A549 (cell line): ENCODE measurements at places on chromosomes 11 and 22.
A peak's percentile ranks its signal among the peaks of the same experiment; 100 is the strongest.

DNA sequence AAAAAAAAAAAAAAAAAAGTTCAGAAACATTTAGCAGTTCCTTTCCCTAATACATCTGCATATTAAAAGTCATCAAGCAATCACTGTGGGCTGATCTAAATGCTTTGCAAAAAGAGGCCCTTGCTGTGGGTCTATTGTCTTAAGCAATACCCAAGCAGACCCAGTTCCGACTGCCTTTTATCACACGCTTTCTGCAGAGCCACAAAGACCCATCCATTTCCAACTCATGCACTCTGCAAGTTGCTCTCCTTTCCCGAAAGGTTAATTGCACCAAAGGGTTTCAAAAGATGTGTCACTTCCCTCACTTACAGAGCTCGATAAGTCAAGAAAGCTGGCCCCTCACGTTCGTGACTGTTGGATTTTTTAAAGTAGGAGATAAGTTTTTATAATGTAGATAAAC is 138.9 kb downstream of the MPPED1 start:
- no peak for DNase-seq

- DNase-seq = no peak
Observed at GRCh38 chr11:112580864-112581263, 320.2 kb upstream of the PLET1 start.

- no peak for DNase-seq
Observed at GRCh38 chr11:70763606-70764005, 365.3 kb downstream of the CTTN start.

- DNase-seq = no peak
Observed at GRCh38 chr11:82791779-82792178, 58.1 kb upstream of the FAM181B start.

GRCh38 chr11:112792070-112792469 is 169.2 kb upstream of the NCAM1 start:
- DNase-seq = no peak

GRCh38 chr11:10931761-10932670 is 74.2 kb upstream of the ZBED5 start:
- DNase-seq = no peak

GRCh38 chr22:16915701-16916100 is 90.5 kb upstream of the XKR3 start:
- DNase-seq = no peak

DNA sequence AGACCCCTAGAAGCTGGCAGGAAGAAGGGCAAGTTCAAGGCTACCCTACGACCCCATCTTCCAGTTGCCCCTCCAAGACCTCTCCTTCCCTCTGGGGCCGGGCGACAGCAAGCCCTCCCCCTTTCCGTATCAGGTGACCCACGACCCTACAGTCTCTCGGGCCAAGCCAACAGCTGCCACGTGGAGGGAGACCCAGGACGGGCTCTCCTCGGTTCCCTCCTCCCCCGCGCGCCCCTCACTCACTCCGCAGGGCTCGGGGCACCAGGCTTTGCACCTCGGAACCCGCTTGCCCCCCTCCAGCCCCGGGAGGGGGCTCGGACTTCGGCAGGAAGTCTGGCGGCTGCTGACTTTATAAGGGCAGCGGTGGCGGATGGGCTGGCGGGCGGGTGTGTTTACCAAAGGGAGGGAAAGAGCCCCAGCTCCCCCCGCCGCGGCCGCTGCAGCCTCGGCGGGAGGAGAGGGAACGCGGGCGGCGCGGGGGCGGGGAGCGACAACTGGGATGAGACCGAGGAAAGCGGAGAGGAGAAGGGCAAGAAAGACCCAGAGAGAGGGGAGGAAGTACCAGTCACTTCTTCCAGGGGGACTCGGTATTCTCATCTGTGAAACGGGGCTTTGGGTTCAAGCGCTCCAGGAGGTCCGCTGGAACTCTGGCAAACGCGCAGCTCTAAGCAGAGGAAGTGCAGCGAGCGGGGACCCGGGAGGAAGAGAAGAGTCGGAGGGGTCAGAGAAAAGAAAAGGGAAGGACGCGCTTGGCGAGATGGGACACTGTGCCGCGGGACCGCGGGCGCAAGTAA is 767 bp downstream of the SLC43A1 start:
- no peak for DNase-seq

DNA sequence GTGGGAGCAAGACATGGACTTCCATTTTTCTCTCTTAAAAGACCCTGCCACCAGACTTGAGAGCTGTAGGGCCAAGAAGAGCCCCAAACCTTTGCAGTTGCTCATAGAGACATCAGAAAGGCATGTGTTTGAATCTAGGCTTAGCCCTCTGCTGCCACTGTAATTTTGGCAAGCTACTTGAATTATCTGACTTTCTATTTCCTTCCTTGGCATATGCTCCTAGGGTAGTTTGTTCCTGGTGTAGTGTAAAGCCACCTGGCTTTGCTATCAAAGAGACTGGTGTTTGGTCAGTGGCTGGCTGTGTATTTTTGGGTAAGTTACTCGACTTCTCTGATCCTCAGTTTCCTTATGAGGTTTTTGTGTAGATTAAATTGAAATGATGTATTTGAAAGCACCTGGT is 252.1 kb upstream of the CCDC90B start:
- no peak for DNase-seq

DNA sequence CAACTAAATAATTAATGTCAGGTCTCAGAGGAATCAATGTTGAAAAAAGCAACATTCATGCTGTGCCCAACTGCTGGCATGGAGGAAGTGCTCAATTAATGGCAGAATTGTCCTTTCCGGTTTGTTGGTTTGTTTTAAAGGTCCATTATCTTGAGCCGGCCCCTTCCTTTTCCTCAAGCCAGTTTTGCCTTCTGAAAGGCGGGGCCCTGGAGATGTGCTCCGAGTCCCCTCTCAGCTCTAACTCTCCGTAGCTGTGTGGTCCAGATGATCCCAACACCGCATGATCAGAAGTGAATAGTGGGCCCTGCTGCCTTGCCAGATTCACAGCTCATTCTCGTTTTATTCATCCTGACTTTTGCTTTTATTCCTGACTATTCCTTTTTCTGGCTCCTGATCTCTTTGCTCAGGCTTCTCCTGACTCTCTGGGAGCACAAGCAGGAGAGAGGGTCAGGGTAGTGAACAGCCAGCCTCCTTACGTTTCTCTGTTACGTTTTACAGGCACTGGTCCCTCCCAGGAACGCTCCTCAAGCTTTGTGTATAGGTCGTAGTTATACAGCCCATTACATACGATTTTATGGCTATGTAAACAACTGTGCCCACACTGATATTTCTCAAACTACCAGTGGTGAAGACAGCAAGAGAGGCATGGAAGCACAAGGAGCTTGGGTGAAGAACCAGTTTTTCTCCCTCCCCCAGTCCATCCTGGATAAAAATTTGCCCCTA is 265.9 kb downstream of the LARGE1 start:
- no peak for DNase-seq

GRCh38 chr11:67290801-67291200 is 1.7 kb downstream of the ANKRD13D start:
- DNase-seq = no peak

DNA sequence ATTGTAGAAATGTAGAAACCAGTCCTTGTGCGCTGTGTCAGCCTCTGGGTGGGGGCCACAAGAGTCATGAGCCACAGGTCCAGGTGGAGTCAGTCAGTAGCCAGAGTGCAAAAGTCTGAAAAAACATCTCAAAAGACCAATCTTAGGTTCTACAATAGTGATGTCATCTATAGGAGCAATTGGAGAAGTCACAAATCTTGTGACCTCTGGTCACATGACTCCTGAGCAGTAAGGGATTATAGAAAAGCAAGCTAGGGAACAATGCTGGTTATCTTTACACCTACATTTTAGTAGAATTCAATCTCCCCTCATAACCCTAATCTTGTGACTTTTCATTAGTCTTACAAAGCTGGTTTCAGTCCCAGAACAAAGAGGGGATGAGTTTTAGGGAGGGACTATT is 82.7 kb downstream of the CCDC83 start:
- no peak for DNase-seq

DNA sequence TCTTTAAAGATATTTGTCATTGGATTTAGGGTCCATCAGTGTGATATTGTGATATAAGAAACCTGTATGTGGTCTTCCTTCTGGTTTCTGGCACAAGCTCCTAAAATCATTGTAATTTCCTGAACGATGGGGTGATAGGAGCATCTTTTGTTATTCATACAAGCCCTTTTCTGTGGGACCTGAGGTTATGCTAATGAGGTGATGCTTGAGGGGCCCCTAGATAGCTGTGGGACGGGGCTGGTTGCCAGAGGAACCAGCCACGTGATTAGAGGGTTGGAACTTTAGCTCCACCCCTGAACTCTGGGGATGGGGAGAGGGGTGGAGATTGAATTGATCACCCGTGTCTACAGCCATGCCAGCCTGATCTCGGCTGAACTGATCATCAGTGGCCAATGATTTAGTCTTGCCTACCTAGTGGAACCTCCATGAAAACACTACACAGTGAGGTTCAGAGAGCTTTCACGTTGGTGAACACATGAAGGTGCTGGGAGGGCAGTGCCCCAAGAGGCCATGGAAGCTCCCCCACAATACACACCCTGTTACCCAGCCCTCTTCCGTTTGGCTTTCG is 62.8 kb downstream of the BCR start:
- no peak for DNase-seq

GRCh38 chr22:29388759-29389090 is 355 bp upstream of the AP1B1 start:
- no peak for DNase-seq

DNA sequence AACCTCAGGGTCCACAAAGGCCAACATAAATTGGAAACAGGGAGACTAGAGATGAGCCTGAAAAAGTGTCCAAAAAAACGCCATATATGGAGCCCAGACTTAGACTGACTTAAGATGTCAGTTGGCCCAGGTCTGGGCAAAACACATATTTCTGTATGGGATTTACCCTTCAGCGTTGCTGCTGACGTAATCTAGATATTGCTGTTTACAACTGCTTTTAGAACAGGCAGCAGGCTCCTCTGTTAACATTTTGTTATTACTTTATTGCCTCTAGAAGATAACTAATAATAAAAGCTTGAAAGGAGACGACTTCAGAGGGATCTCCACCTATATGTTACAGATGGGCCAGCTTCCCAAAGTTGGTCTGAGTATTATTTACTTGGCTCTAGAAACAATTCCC is 8.7 kb downstream of the ME3 start:
- no peak for DNase-seq

DNA sequence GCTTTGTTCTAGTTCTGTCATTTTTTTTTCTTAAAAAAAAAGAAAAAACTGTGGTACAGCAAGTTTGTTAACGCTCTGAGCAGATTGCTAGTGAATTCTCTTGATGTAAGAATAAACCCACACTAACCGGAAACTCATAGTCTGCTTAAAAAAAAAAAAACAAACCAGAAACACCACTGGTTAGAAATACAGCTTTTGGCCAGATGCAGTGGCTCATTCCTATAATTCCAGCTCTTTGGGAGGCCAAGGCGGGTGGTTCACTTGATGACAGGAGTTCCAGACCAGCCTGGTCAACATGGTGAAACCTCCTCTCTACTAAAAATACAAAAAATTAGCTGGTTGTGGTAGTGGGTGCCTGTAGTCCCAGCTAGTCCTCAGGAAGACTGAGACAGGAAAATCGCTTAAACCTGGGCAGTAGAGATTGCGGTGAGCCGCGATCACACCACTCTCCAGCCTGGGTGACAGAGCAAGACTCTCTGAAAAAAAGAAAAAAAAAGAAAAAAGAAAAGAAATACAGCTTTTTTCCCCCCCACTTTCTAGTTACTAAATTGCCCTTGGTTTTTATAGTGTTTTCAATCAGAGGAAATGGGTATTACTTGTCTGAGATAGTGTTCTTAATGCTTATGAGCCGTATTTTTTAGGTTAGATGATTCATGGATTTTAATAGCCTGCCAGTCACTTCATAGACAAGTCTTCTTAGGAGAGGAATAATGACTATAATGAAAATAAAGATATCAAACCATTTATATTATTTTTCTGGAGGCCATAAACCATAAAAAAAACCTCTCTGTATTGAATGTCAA is 222.8 kb downstream of the DDX10 start:
- DNase-seq = no peak

DNA sequence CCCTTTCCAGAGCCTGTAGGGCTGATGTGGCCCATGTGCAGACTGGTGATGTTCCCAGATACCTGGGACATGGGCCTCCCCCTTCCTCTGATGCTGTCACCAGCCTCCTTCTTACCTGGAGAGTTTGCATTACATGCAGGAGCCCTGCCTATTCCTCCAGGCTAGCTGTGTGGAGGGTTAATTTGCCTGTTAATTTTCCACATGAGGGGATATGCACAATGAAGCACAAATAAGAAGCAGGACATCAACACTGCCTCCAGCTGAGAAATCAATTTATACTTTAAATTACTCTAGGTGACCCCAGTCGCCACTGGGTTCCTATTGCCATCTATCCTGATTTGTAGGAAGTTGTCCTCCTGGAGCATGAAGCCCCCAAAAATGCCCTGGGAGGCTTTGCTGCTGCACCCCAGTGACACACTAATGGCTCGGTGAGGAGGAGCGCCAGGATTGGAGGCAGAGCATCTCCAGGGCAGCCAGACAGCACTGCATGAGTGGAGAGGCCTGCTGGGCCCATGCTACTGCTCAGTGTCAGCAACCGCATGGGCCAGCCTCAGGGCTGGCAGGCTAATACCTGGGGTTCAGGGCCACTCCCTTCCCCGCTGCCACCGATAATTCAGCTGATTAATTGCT is 101.6 kb upstream of the USP47 start:
- no peak for DNase-seq

DNA sequence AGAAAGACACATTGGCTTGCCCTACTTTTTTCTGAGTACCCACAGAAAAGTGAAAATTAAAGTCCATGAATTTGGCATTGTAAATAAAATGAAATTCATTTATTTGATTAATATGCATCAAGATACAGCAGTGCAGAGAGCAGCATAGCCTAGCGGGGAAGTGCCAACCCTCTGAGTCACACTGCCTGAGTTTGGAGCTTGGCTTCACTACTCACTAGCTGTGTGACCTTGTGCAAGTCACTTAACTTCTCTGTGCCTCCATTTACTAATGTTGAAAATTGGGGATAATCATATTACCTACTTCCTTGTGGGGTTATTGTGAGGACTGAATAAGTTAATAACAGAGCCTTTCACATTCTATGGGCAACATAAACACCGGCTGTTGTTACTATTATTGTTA is 111.5 kb upstream of the CSNK2A3 start:
- DNase-seq = no peak

DNA sequence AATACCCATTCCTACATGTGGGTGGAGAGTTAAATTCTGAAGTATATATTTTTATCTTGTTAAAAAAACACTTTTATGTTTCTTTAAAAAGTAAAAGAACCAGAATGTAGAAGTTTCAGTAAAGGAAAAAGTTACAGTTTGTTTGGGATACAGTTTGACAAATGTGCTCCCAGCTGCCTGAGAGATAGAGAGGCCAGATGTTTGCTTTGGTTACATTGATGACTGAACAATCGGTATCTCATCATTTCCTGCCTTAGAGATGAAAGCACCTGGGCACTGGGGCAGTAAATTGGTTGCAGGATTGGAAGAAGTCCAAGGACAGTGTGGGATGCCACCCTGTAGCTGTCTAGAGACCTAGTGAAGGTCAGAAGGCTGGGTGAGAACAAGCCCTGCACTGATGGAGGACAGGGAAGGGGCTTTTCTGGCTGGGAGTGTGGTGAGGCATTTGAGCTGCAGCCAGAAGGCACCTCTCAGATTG is 16.6 kb downstream of the MED15 start:
- DNase-seq = no peak

DNA sequence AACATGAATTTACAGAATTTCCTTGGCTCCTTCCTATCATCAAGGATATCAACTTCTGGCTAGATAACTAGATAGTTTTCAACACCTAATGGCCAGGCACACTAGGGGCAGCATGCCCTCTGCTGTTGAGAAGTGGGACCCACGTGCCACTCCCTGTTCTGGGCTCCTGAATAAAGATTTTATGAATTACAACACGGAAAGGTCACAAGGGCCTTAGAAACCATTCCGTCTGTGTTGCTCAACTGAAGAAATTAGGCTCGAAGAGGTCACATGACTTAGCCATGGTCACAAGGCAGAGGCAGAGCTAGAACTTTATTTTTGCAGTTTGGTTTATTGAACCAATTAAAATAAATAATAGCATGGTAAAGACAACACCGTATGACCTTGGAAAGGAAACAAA is 36.0 kb downstream of the PRCP start:
- DNase-seq = peak; percentile 66
